Keratinocyte (primary cell): ENCODE measurements at places on chromosomes 7 and 10. TPM values are rescaled to one million over a fixed set of nuclear protein-coding genes. Genes with fewer than 3 reads are reported as not detected.

ADAM22 gene
- polyA plus RNA-seq = 0.03 to 0.11 TPM (median 0.07 TPM) in 3 replicates

DNA sequence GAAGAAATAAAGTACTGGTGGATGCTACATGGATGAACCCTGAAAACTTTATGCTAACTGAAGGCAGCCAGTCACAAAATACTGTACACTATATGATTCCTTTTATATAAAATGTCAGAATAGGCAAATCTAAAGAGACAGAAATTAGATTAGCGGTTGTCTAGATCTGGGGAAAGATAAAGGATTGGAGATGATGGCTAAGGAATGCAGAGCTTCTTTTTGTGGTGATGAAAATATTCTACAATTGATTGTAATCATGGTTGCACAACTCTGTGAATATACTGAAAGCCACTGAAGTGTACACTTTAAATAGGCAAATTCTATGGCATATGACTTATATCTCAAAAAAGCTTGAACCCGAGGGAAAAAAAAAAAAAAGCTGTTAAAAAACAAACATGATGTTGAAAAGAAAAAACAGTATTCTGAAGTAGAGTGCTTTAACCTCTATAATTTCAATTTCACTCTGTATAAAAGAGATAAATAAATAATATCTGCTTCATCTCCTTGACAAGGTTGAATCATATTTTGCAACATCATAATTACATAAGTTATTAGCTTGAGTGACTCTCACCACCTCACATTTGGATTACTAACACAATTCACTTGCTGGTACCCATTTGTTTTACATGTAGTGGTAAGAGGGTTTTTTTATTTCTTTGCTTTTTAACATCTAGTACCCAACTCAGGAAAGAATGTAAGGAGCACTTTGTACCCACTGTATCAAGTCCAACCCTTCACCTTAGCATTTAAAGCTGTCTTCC, 2.8 kb upstream of the GNAI1 start:
- no peaks in the 10 kb centered on the region for H3K27me3 ChIP-seq
- H3K4me1 ChIP-seq = peaks cover 14% of the 10 kb centered on the region
- H3K4me3 ChIP-seq = no peak overlapping the region
- no peak overlapping the region for H3K27ac ChIP-seq
- H3K36me3 ChIP-seq = no peaks in the 10 kb centered on the region
- no peak for DNase-seq

- H3K36me3 ChIP-seq = no peaks in the 10 kb centered on the region
- H3K27me3 ChIP-seq = no peaks in the 10 kb centered on the region
- DNase-seq = no peak
Observed at GRCh38 chr7:114856625-114857024, 65.3 kb upstream of the MDFIC start.

GRCh38 chr10:17904564-17904963, 47.2 kb upstream of the SLC39A12 start:
- H3K4me3 ChIP-seq = no peak overlapping the region
- H3K27ac ChIP-seq = no peak overlapping the region
- no peaks in the 10 kb centered on the region for H3K4me1 ChIP-seq
- no peak for DNase-seq
- no peaks in the 10 kb centered on the region for H3K27me3 ChIP-seq

DNA sequence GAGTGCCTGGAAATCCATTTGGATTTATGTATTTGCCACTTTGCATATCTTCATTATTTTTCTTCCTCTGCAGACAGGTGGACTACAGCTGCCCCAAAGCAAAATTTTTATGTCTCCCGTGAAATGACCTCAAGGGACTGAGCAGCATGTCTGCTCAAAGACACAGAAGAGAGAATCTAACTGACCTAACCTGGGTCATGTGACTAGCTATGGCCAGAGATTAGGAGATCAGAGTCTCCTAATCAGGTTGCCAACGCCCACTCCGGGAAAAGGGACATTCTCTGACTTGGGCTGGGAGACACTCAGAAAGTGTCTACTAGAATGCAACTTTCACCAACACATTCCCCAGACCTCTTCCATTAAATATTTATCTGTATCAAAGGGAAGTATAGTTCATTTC, 2.5 kb upstream of the BAMBI start:
- H3K36me3 ChIP-seq = no peaks in the 10 kb centered on the region
- DNase-seq = no peak
- no peak overlapping the region for H3K27ac ChIP-seq
- peaks cover 37% of the 10 kb centered on the region for H3K27me3 ChIP-seq
- no peak overlapping the region for H3K4me3 ChIP-seq

DNA sequence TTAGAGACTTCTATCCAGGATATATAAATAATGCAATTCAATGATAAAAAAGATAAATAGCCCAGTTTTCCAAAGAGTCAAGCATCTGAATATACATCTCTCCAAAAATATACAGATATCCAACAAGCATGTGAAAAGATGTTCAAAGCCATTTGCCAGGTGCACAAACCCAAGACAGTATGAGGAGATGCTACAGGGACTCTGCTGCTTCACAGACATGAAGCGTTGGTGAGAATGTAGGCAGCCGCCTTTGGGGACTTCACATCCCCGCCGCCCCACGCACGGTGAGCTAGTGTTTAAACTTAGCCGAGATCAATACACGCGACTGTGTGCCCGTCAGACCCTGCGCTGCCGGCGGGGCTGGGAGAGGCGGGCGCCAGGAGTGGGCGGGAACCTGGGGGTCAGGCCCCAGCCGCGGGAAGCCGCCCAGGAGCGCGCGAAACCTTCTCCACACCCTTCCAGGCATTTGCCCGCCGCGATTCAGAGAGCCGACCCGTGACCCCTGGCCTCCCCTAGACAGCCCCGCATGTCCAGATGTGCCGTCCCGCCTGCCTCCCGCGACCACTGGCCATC, 927 bp upstream of the ALOX5 start:
- H3K4me3 ChIP-seq = no peak overlapping the region
- H3K27ac ChIP-seq = no peak overlapping the region
- no peak for DNase-seq
- peaks cover 16% of the 10 kb centered on the region for H3K4me1 ChIP-seq
- no peaks in the 10 kb centered on the region for H3K36me3 ChIP-seq
- H3K27me3 ChIP-seq = peaks cover 34% of the 10 kb centered on the region

DNA sequence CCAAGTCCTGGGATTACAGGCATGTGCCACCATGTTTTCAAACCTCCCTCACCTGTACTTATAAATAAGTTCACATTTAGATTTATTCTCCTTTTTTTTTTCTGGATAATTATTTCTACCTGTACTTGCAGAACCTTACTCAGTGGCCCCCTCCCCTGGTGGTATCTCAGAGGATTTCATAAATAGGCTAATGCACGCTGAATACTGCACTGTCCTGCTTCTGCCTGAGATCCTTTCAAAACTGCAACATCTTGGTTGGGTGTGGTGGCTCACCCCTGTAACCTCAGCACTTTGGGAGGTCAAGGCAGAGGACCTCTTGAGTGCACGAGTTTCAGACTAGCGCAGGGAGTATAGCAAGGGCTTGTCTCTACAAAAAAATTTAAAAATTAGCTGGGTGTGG, 4.6 kb upstream of the BLVRA start:
- no peak overlapping the region for H3K4me3 ChIP-seq
- no peak overlapping the region for H3K27ac ChIP-seq
- H3K27me3 ChIP-seq = no peaks in the 10 kb centered on the region
- no peaks in the 10 kb centered on the region for H3K36me3 ChIP-seq
- no peak for DNase-seq

- H3K4me3 ChIP-seq = no peak overlapping the region
- no peaks in the 10 kb centered on the region for H3K4me1 ChIP-seq
- no peak overlapping the region for H3K27ac ChIP-seq
- no peaks in the 10 kb centered on the region for H3K27me3 ChIP-seq
Observed at GRCh38 chr10:96904648-96905047, 72.5 kb downstream of the LCOR start.

- no peaks in the 10 kb centered on the region for H3K36me3 ChIP-seq
- H3K4me3 ChIP-seq = no peak overlapping the region
- H3K27me3 ChIP-seq = no peaks in the 10 kb centered on the region
- peak; percentile 40 for DNase-seq
- no peak overlapping the region for H3K27ac ChIP-seq
Observed at GRCh38 chr7:376306-377079, 86.5 kb downstream of the FOXL3 start.

DNA sequence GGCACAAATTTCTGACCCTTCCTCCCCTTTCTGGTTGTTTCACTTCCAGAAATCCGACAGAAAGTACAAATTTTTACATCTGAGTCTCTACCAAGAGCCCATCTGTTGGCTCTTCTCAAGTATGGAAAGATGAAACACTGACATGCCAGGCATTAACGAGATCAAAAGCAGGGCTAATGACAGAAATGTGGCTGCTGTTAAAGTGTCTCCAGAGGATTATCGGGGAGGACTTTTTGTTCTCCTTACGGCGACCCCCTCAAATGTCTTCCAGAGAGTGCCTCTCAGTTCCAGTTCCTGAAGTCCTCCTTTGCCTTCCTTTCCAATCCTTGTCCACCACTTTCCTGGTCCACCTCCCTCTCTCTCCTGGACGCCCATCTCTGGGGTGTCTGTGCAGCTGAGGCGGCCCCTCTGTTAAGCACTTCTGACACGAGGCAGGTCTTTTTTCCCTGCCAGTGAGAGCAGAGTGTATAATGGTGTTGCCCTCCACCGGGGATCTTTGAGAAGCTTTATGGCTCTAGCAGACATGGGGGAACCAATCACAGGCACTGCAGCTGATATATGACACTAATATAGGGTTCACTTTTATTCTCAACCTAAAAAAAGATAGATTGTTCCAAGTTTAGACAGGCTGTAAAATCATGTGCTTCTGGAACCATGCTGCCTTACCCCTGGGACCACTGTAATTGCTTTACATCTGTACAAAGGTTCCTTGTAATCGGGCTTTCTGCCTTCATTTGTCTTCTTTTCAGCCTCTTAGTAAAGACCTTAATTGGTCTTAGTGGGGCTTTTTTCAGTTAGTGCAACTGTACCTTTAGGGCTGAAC, 757.1 kb downstream of the AUTS2 start:
- no peak for DNase-seq
- no peaks in the 10 kb centered on the region for H3K36me3 ChIP-seq
- no peak overlapping the region for H3K4me3 ChIP-seq
- no peak overlapping the region for H3K27ac ChIP-seq
- H3K27me3 ChIP-seq = no peaks in the 10 kb centered on the region
- no peaks in the 10 kb centered on the region for H3K4me1 ChIP-seq
